Activated CD4-positive, alpha-beta T cell treated with anti-CD3 and anti-CD28 coated beads, Interleukin-2, amount 10 ng/mL, durations not matched to agents 24 days and 14 days (primary cell): ENCODE measurements at places on chromosomes 1 and 21.

- H3K27ac ChIP-seq: peak overlapping the region; percentile 100
- H3K4me3 ChIP-seq: peak overlapping the region; percentile 97
- DNase-seq: no peak
- peaks cover 37% of the 10 kb centered on the region for H3K36me3 ChIP-seq
These were observed 467 bp downstream of the THRAP3 start for GRCh38 chr1:36224537-36225282.

- H3K4me3 ChIP-seq: no peak overlapping the region
- DNase-seq: no peak
- H3K4me1 ChIP-seq: peaks cover 19% of the 10 kb centered on the region
- H3K27ac ChIP-seq: peak overlapping the region; percentile 55
- H3K36me3 ChIP-seq: peaks cover 66% of the 10 kb centered on the region
- no peaks in the 10 kb centered on the region for H3K27me3 ChIP-seq
These were observed 25.3 kb downstream of the DTL start for GRCh38 chr1:212060632-212061472.

GRCh38 chr1:40039757-40040510, 595 bp upstream of the CAP1 start:
- H3K27me3 ChIP-seq: no peaks in the 10 kb centered on the region
- peaks cover 34% of the 10 kb centered on the region for H3K36me3 ChIP-seq
- peak overlapping the region; percentile 95 for H3K27ac ChIP-seq

DNA sequence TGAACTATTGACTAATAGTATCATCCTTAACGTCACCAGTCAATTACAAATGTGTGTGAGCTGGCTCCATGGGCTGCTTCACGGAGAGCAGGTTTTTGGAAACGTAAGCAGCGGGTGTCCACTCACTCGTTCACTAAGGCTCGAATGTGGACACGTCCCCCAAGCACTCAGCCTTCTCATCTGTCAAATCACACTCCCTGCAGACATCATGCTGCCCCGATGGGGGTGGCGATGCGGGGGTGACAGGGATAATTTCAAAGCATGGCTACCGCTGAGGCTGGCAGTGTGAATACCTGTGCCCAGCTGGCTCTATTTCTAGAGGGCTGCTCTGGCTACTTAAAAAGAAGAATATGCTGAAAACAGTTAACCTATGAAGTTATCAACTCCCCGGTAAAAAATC, 71.3 kb downstream of the CAPZB start:
- H3K4me1 ChIP-seq: peaks cover 26% of the 10 kb centered on the region
- no peak for DNase-seq
- peaks cover 31% of the 10 kb centered on the region for H3K36me3 ChIP-seq
- H3K27me3 ChIP-seq: no peaks in the 10 kb centered on the region

GRCh38 chr1:161218301-161219077, 3.4 kb downstream of the FCER1G start:
- peaks cover 39% of the 10 kb centered on the region for H3K4me1 ChIP-seq
- peaks cover 15% of the 10 kb centered on the region for H3K36me3 ChIP-seq
- no peak for DNase-seq
- H3K27ac ChIP-seq: no peak overlapping the region

- peak; percentile 55 for DNase-seq
- no peak overlapping the region for H3K4me3 ChIP-seq
- H3K4me1 ChIP-seq: peaks cover 69% of the 10 kb centered on the region
- no peaks in the 10 kb centered on the region for H3K36me3 ChIP-seq
These were observed 29.6 kb upstream of the BTG2 start for GRCh38 chr1:203275656-203276272.

DNA sequence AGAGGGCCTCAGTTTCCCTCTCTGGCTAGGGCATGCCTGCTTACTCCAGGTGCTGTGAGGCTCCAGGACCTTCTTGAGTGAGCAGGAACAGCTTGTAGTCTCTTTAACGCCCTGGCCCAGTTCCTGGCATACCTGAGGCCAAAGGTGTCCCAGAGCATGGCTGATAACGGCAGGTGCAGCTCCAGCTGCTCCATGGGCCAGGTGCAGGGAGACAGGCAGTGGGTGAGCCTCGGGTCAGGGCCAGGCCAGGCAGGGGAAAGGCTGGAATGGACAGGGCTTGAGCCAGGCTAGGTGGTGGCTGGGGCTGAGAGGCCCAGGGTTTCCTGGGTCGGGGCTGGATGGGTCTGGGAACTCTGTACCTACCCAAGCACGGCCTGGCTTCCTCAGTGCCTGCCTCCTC, 18.3 kb downstream of the EDN2 start:
- DNase-seq: no peak
- H3K4me1 ChIP-seq: no peaks in the 10 kb centered on the region
- no peak overlapping the region for H3K27ac ChIP-seq

DNA sequence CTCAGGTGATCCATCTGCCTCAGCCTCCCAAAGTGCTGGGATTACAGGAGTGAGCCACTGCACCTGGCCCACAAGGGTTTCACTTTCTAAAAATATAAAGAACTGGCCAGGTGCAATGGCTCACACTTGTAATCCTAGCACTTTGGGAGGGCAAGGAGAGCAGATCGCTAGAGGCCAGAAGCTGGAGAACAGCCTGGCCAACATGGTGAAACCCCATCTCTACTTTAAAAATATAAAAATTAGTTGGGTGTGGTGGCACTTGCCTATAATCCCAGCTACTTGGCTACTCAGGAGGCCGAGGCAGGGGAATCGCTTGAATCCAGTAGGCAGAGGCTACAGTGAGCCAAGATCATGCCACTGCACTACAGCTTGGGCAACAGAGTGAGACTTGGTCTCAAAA, 25.7 kb downstream of the MRPL39 start:
- peaks cover 57% of the 10 kb centered on the region for H3K36me3 ChIP-seq
- no peak overlapping the region for H3K4me3 ChIP-seq
- no peaks in the 10 kb centered on the region for H3K27me3 ChIP-seq
- peaks cover 39% of the 10 kb centered on the region for H3K4me1 ChIP-seq
- no peak overlapping the region for H3K27ac ChIP-seq
- peak; percentile 33 for DNase-seq

- H3K4me3 ChIP-seq: no peak overlapping the region
- H3K27ac ChIP-seq: no peak overlapping the region
- no peaks in the 10 kb centered on the region for H3K27me3 ChIP-seq
- H3K36me3 ChIP-seq: no peaks in the 10 kb centered on the region
- peaks cover 3% of the 10 kb centered on the region for H3K4me1 ChIP-seq
These were observed 81.1 kb upstream of the FGGY start for GRCh38 chr1:59215766-59216291.
